ENCODE measurements at places on chromosomes 3 and 15.

DNA sequence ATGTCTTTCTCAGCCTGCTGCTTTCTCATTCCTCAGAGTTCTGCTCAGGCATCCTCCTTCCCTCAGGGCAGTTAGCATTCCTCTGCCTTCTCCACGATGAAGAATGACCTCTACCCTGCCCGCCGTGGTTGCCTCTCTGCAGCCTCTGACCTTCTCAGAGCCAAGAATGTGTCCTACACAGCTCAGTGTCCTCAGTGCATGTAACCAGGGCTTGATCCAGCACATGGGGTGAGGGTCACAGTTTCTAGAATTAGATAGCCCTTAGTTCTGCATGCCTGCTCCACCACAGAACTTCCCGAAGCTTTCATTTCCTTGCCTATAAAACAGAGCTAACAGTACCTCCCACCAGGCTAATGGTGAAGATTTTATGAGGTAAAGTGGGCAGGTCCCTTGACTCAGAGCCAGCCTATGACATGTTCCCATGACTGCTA lies 182.1 kb downstream of the CLSTN2 start:
- peak; percentile 63 for DNase-seq

DNA sequence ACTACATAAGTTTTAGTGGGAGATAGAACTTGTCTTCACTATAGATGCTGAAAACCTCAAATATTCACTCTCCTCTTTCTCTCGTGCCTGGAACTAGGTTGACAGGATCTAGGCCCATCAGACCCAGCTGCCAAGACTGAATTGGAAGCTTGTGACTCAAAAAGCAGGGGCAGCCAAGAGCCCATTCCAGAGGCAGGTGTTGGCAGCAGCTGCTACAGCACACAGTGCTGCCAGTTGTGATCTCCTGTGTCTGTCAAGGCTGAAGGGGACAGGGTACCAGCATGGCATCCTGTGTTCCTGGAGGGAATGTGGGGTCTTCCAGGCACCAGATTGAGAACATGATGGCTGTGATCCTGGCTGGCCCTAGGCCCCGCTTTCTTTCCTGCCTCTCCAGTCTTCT lies 92.5 kb upstream of the MB21D2 start:
- DNase-seq = no peak

- no peak for DNase-seq
These were observed 319.1 kb downstream of the ZPLD1 start for GRCh38 chr3:102753901-102754300.

GRCh38 chr15:35519541-35520149 lies 26.3 kb downstream of the DPH6 start:
- peak; percentile 87 for DNase-seq

GRCh38 chr15:98127586-98127985 lies 167.1 kb downstream of the ARRDC4 start:
- DNase-seq = no peak

DNA sequence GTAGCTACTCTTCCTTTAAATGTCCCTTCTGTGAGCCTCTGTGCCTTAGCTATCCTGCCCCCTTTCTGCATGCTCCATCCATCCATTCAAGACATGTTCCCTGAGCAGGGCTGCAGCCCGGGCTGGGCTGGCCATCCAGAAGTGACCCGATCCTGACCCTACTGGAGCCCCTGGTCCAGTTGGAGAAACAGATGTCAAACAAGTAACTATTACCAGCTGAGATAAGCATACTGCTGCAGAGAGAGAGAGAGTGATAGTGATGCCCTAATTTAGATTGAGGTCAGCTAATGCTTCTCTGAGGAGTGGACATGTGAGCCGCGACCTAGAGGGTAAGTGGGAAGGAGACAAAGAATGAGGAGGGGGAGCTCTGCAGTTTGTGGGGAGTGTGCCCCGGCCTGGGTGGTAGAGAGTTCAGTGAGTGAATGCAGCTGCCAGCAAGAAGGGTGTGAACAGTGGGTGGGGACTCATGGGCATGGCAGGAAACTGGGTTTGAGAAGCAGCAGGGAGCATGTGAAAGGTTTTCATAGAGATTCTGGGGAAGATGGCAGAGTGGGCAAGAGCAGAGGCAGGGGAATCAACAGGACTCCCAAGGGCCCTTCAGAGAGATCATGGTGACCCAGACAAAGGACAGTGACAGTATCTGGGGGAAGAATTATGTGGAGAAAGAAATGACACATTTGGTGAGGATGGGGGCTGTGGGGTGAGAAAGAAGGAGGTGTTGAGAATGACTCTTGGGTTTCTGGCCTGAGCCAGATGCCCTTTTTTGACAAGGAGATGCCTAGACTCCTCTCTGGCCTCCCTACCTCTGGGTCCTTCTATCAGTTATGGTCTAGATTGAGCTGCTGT lies 44.9 kb downstream of the CHCHD6 start:
- no peak for DNase-seq

DNA sequence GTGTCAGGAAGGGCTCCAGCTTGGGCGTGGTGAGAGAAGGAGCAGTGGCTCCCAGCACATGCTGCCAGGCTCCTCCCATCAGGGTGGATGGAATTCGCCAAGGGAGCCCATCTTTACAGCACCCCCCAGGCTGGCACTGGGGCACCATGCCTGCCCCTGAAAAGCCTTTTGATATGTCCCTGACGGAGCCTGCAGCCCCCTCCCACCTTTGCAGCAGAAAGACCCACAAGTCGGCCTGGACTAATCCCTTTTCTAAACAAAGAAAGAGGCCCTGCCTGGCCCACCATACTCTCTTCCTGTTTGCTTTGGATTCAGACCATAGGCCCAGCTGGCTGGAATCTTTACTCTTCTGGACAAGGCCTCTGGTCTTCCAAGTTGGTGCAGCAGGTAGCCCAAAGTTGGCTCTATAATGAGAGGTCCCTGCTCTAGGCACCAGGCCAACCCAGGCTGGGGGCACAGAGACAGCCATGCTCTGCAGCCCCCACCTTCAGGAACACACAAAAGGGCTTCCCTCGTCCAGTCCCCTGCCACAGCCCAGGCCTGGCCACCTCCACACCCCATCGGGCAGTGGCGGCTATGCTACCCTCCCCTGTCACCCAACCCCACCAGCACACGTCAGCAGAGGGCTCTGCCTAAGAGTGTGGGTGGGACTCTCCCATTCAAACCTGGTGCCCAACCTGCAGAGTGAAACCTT lies 5.4 kb downstream of the ANPEP start:
- DNase-seq = no peak

GRCh38 chr3:196496183-196496582 lies 7.4 kb downstream of the RNF168 start:
- DNase-seq = no peak

- DNase-seq = no peak
These were observed 38.0 kb upstream of the TIMP4 start for GRCh38 chr3:12196684-12197083.

DNA sequence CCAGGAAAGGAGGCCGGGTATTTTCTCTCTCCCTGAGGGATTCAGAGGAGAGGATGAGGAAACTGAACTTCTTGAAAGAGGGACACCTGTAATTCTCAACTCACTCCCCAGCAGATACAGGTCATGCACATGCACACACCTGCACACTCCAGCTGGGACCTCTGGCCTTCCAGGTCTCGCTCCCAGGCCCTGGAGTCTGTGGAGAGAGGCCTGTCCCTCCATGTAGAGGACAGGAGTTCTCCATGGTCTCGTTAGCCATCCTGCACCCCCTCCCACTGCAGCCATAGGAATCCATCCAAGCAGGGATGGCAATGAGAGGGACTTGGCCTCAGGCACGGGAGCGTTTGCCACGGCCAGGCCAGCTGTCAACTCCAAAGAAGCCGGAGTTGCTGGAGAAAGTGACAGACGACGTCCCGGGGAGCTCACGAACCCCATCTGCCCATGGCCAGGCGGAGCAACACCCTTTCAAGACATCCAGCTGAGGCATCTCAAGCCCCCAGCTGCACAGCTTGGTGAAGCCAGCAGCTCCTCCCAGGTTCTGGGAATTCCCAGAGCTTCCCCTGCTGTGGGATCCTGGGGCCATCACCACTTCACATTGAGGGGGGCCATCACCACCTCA lies 223.3 kb downstream of the UACA start:
- no peak for DNase-seq

- peak; percentile 2 for DNase-seq
These were observed 9.1 kb upstream of the C3orf22 start for GRCh38 chr3:126567696-126568438.

DNA sequence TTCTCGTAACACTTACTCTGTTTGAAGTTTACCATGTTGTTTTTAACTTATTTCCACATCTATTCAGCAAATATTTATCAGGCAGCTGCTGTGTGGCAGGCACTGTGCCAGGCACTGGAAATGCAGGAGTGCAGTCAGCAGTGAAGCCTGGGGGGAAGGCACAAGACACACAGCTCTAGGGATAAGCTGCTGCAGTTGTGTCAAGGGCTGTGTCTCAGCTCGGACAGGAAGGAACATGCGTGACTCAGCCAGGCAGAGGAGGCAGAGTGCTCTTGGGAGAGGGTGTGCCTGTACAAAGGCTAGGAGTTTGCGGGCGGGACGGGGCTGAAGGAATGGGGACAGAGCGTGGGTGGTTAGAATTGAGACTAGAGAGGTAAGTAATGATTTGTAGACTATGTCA lies 24.7 kb downstream of the LYSMD4 start:
- peak; percentile 89 for DNase-seq

DNA sequence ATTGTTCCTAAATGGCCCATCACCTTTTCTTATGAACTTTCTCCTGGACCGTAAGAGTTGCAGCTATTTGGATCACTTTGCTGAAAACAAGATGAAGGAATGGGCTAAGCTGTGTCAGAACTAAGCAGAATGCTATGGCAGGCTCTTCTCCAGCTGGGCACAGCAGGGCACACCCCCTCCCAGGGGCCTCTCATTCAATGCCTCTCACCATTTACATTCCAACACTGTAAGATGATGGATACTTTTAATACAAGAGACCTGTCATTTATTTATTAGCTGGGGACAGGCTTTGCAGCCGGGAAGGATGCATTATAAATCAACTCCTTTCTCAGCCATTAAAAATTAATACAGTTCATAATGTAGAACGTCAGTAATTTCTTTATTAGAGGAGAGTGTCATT lies 240.1 kb downstream of the NTRK3 start:
- DNase-seq = no peak

DNA sequence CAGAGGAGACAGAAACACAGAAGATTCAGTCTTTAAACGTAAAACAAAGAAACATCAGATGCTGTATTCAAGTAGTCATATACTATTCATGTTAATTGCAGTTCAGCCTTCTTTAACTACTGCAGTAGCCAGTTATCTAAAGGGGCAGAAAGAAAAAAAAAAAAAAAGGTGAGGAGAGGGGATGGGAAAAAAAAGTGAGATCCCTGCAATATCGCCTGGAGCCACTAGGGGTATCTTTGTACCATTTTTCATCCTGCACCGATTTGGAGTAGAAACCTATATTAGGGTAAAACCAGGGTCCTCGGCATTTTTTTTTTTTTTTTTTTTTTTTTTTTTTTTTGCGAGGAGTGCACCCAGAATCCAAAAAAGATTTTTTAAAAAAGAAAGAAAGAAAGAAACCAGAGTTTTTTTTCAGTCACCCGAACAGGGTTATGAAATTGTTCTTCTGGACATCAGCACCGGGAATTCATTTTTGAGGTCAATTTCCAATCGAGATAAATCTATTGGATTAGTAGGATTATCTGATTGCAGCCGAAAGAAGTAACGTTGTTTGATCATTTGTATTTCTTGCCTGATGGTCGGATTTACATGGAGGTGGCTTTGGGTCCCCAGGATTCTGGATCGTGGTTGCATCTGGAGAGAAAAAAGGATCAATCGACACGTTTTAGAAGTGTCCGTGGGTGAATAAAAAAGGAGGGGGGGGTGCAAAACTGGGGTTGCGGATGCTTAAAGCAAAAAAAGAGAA lies 186.7 kb downstream of the NLGN1 start:
- DNase-seq = peak; percentile 85

DNA sequence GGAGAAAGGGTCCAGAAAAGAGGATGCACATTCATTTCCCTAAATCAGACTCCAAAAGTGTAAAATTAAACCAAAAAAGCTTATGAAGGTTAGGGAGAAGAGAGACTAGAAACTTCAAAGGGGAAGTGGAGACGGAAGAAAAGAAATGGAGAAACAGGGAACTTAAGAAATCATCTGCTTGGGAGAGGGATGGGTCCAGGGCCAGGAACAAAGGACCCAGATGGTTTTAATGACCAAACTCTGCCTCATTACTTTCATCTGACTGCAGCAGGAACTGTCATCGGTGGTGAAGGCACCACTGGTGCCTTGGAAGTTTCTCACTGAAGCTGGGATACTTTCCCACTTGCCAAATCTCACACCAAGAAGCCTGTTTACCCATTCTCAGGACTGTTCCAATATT lies 70.5 kb upstream of the SLC4A7 start:
- DNase-seq = no peak

DNA sequence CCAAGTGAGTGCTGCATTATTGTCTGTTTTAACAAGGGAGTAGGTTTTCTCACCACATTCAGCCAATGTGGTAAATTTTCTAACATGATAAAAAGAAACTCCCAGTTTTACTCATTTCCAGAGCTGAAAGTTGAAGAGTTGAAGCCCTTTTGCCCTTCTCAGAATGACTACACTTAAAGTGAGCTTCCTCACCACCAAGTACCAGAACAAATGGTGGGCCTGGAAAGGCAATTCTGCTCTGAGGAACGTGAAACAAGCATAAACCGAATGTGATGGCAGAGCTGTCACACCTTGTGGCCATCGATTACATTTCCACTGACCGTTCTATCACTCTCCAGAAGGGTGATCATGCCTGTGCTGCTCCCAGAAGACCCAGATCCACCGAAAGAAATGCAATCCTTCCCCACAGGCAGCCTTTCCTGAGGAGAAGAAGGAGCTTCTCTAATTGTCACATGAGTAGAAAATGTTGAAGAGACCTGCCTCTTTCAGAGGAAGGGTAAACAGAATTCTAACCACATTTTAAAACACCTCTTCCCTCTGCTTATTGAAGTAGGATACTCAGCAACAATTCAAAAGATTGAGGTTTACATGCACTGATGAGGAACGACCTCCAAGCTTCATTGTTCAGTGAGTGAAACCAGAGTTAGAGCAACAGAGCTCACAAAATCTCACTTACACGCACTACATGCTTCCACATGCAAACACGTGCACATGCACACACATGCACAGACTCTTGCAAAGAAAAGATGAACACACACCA lies 21.4 kb upstream of the CCR9 start:
- DNase-seq = no peak

DNA sequence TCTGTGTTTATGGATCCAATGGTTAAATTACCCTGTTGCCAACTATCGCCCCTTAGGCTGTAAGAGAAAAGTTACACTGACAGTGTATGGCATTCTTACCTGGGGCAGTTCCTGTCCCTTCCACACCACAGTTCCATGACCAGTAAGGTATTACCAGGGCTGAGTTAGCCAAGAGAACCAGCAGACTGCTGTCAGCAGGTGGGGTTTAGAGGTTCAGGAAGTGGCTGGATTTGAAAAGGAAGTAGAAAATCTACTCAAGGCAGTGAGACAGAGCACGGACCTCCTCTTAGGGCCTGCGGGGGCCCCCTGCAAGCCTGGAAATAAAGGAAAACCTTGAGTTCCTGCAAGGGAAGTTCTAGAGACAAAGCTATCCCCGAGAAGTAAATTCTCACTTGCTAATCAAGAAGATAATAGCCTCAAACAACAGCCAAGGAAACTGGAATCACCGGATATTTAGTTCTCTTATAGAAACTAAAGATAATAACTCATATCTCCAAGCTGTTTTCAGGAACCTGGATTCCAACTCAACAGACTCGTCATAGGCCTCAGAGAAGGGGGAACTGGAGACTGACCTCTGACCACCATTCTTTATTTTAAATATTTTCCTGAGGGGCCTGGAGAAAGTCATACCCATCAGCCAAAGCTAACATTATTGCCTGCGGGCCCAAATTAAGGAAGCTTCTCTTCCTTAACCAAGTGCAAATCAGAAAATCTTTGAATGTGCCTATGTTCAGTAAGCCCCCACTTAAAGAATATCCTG lies 161.7 kb downstream of the ANXA2 start:
- no peak for DNase-seq
